ENCODE measurements at places on chromosomes 11 and 22. TPM values are rescaled to one million over a fixed set of nuclear protein-coding genes. Genes with fewer than 3 reads are reported as not detected.
A peak's percentile ranks its signal among the peaks of the same experiment; 100 is the strongest.

PLEKHA7 gene
- 17.6 TPM for total RNA-seq

DNA sequence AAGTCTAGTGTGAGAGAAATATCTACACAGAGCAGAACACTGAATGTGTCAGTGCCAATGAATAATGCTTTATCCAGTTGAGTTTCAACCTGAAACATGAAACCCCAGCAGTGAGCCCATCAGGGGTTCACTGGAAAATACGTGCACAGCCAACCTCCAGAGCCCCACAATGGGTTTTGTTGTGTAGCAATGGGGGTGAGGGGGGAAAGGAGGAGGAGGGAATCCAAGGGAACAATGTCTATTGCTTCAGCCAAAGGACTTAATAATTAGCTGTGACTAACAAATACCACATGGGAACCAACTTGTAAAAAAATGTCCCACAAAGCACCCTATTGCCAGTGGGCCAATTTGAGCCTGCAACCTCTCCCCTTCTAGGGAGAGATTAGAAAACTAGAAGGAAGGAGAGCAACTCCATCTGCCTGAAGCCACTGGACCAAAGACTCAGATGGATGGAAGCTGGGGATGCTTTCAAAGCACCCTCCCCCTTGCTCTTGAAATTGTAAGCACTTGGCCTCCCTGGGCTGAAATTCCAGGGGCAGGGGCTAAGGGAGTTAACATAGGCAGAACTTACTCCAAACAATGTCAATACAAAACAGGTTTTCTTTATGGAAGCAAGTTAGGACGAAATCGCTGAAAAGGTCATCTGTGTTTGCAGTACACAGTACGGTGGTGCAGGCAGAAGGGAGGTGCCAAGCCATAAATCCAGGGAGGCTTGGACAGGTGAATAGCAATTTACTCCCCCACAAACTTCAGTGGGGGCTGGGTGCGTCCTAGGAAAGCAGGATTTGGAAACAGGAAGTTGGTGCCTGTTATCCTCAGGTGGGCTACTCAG is 99.8 kb downstream of the ARL14EP start:
- H3K27ac ChIP-seq, result no peak overlapping the region
- no peaks in the 10 kb centered on the region for H3K27me3 ChIP-seq
- H3K4me1 ChIP-seq, result no peaks in the 10 kb centered on the region
- H3K4me3 ChIP-seq, result no peak overlapping the region

OR52A1 gene
- not detected for total RNA-seq

DNA sequence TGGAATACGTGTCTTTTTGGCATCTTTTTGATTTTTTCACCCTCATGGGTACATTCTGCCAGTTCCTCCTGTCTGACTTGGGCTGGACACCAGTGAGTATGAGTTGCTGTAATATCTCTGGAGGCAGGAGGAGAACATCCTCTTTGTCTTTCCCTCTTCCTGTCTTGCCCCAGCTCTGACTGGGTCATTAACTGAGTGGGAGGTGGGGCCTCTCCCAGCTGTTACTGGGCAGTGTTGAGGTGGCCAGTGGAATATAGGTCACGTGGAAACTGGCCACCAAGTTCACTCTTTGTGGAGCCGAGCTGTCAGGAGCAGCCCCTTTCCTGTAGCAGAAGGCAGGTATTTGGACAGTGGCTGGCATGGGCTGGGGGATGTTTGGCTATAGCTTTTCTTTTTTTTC is 2.2 kb downstream of the GLB1L2 start:
- no peak for DNase-seq
- no peak overlapping the region for H3K27ac ChIP-seq
- no peaks in the 10 kb centered on the region for H3K36me3 ChIP-seq
- H3K27me3 ChIP-seq, result no peaks in the 10 kb centered on the region

BBS1 gene
- total RNA-seq, result 114 TPM

- H3K27ac ChIP-seq, result peak overlapping the region; percentile 14
- peaks cover 54% of the 10 kb centered on the region for H3K4me1 ChIP-seq
- no peak for DNase-seq
- H3K27me3 ChIP-seq, result no peaks in the 10 kb centered on the region
Measured at GRCh38 chr11:111939836-111940604, 2.9 kb downstream of the DIXDC1 start.

DNA sequence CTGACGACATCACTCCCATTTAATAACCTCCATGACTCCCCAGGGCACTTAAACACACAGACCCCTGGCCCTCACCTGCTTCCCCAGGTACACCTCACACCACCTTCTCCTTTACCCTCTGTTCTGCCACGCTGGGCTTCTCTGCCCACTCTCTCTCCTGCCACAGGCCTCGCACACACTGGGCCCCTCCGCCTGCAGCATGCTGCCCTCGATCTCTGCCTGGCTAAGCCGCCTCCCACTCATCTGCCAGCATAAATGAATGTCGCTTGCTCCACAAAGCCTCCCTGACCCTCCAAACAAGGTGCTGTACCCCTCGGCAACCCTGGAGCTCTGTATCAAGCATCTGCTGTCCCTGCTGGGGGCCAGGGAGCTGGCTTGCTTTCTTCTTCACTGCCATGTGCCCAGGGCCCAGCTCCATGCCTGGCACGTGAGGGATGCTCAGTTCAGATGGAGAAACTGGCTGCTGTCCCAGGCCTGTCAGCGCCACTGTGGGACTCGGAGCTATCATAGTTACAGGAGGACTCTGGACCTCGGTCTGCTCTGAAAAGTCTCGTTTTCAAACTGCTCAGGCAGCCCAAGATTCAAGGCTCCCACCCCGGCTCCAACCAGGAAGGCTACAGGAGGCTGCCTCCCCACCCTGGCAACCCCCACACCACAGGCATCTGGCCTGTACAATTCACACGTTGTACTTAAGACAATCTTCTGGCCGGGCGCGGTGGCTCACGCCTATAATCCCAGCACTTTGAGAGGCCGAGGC is 11.9 kb downstream of the TTLL1 start:
- no peaks in the 10 kb centered on the region for H3K27me3 ChIP-seq
- H3K4me3 ChIP-seq, result no peak overlapping the region
- H3K27ac ChIP-seq, result no peak overlapping the region
- no peaks in the 10 kb centered on the region for H3K4me1 ChIP-seq

- no peak overlapping the region for H3K4me3 ChIP-seq
- H3K27me3 ChIP-seq, result no peaks in the 10 kb centered on the region
- H3K27ac ChIP-seq, result no peak overlapping the region
- DNase-seq, result no peak
- H3K36me3 ChIP-seq, result no peaks in the 10 kb centered on the region
- H3K4me1 ChIP-seq, result no peaks in the 10 kb centered on the region
Measured at GRCh38 chr11:56852131-56852530, 103.6 kb upstream of the OR9G4 start.

DNA sequence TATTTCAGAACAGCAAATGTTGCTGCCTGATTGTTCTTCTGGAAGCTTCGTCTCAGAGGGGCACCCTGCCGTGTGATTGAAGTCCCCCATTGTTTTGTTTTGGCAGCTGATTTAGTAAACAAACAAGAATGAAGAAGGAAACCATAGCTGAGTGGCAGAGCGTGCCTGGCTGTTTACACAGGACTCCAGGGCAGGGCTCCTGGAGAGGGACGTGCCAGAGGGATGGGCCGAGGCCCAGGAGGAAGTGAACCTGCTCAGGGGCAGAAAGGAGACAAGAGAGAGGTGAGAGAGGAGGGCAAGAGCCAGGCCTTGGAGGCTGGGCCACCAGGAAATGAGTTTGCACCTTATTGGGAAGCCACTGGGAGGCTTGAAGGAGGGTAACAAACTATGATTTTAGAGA is 85.5 kb upstream of the B3GAT1 start:
- no peaks in the 10 kb centered on the region for H3K36me3 ChIP-seq
- no peaks in the 10 kb centered on the region for H3K4me1 ChIP-seq
- H3K27ac ChIP-seq, result no peak overlapping the region

TMEM132A gene
- total RNA-seq, result 7.7 TPM

DNA sequence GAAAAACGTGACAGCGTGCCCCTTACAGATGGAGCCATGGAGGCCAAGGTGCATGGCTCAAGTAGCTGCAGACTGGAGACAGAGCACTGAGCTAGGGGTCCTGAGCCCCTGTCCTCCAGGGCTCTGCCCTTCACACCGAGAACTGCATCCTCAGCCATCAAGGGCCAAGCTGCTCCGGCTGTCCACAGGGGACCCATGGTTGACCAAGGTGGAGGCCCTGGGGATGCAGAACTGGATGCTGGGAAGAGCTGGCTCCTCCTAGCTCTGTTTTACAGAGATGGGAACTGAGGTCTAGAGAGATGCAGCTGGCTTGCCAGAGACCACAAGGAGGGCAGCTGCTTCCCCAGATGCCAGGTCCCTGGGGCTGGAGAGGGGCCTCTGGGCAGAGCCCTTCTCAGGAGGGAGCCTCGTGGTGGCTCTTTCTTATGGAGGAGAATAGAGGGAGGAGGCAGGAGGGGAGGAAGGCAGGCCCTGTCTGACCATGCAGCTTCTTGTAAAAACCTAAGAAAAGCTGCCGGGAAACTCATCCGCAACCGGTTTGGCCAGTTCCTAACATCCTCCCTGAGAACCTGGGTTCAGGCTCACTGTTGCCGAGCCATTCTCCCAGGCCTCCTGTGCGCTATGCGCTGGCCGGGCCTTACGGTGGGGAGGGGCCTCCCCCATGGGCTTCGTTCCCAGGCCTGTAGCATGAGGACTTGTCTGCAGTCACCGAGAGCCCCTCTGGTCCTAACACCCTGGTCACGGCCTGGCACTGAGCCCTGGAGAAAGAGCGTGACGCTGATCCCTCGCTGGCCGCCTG is 80.6 kb downstream of the WNT7B start:
- H3K27ac ChIP-seq, result no peak overlapping the region
- no peaks in the 10 kb centered on the region for H3K4me1 ChIP-seq
- no peaks in the 10 kb centered on the region for H3K36me3 ChIP-seq
- DNase-seq, result no peak

- H3K36me3 ChIP-seq, result no peaks in the 10 kb centered on the region
- H3K27ac ChIP-seq, result no peak overlapping the region
- peaks cover 37% of the 10 kb centered on the region for H3K4me1 ChIP-seq
- no peak overlapping the region for H3K4me3 ChIP-seq
Measured at GRCh38 chr11:78355309-78355705, 62.3 kb downstream of the GAB2 start.

MARK2 gene
- 25.5 TPM for total RNA-seq

DNA sequence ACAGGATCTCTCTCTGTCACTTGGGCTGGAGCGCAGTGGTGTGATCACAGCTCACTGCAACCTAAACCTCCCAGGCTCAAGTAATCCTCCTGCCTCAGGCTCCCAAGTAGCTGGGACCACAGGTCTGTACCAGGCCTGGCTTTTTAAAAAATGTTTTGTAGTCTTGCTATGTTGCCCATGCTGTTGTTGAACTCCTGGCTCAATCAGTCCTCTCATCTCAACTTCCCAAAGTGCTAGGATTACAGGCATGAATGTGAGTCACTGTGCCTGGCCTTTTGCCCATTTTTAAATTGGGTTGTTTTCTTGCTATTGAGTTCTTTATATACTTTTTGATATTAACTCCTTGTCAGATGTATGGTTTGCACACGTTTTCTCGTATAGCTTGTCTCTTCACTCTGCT is 33.0 kb upstream of the PITPNB start:
- H3K4me3 ChIP-seq, result no peak overlapping the region
- no peak overlapping the region for H3K27ac ChIP-seq
- no peaks in the 10 kb centered on the region for H3K36me3 ChIP-seq
- no peaks in the 10 kb centered on the region for H3K27me3 ChIP-seq
- H3K4me1 ChIP-seq, result peaks cover 4% of the 10 kb centered on the region
- no peak for DNase-seq

DNA sequence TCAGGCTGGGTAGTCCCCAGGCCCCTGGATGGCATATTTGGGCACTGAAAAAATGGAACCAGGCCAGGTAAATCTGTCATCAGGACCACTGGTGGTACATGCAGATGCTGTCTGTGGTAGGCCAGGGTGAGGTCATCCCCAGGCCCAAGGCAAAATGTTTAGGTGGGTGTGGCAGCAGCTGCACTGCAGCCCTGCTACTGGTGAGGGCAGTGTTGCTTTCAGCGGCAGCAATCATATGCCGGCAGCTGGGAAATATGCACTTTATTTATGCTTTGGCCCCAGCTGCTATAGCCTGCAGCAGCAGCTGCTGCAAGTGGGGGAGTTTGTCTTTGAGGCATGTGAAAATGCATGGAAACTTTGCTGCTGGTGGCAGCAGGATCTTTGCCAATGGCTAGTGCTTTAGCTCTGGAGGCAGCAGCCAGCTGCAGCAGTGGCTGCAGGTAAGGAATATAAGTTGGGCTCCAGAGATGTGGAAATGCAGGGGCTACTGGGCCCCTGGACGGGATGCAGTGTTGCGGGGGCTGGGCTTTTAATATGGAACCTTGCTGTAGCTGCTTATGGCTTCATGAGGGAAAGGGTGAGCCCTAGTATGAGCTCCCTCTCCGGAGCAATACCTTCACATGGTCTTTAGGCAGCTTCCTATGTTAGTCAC is 365.7 kb upstream of the CADM1 start:
- DNase-seq, result no peak
- H3K4me3 ChIP-seq, result no peak overlapping the region

DNA sequence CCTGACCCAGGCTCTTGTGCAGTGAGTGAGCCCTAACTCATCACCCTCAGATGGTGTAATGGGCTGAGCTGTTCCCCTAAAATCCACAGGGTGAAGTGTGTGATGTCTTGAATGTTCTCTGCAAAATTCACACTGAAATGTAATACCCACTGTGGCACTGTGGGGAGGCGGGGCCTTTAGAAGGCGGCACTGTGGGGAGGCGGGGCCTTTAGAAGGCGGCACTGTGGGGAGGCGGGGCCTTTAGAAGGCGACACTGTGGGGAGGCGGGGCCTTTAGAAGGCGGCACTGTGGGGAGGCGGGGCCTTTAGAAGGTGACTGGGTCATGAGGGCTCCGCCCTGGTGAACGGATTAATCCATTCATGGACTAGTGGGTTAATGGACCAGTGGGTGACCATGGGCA is 33.0 kb downstream of the CHID1 start:
- no peaks in the 10 kb centered on the region for H3K4me1 ChIP-seq
- no peaks in the 10 kb centered on the region for H3K27me3 ChIP-seq
- H3K36me3 ChIP-seq, result no peaks in the 10 kb centered on the region
- H3K4me3 ChIP-seq, result no peak overlapping the region

- H3K27me3 ChIP-seq, result no peaks in the 10 kb centered on the region
- no peak for DNase-seq
- H3K4me3 ChIP-seq, result peak overlapping the region; percentile 99
- H3K36me3 ChIP-seq, result peaks cover 15% of the 10 kb centered on the region
- H3K27ac ChIP-seq, result peak overlapping the region; percentile 90
Measured at GRCh38 chr11:65525546-65526480, 930 bp downstream of the SCYL1 start.

- no peak for DNase-seq
- no peak overlapping the region for H3K27ac ChIP-seq
- no peak overlapping the region for H3K4me3 ChIP-seq
- H3K36me3 ChIP-seq, result no peaks in the 10 kb centered on the region
Measured at GRCh38 chr22:33829546-33830280, 90.6 kb downstream of the LARGE1 start.

OR56B4 gene
- not detected for total RNA-seq

GRCh38 chr11:93988912-93989311 is 32.2 kb upstream of the HEPHL1 start:
- no peak overlapping the region for H3K4me3 ChIP-seq
- H3K36me3 ChIP-seq, result no peaks in the 10 kb centered on the region
- no peak for DNase-seq
- H3K4me1 ChIP-seq, result no peaks in the 10 kb centered on the region
- no peaks in the 10 kb centered on the region for H3K27me3 ChIP-seq
- no peak overlapping the region for H3K27ac ChIP-seq

- H3K27me3 ChIP-seq, result no peaks in the 10 kb centered on the region
- H3K36me3 ChIP-seq, result no peaks in the 10 kb centered on the region
- DNase-seq, result no peak
- no peaks in the 10 kb centered on the region for H3K4me1 ChIP-seq
- no peak overlapping the region for H3K4me3 ChIP-seq
Measured at GRCh38 chr11:133724116-133724515, 121.2 kb downstream of the SPATA19 start.

FAM227A gene
- total RNA-seq, result 0.71 TPM

- H3K4me1 ChIP-seq, result peaks cover 6% of the 10 kb centered on the region
- H3K4me3 ChIP-seq, result no peak overlapping the region
- no peak for DNase-seq
- no peaks in the 10 kb centered on the region for H3K27me3 ChIP-seq
Measured at GRCh38 chr11:45960387-45961095, 38.1 kb downstream of the LARGE2 start.

OR8D1 gene
- total RNA-seq, result not detected
